ENCODE measurements at places on chromosomes 1 and 21.

GRCh38 chr1:198056255-198056654 lies 100.5 kb upstream of the NEK7 start:
- no peak for DNase-seq

DNA sequence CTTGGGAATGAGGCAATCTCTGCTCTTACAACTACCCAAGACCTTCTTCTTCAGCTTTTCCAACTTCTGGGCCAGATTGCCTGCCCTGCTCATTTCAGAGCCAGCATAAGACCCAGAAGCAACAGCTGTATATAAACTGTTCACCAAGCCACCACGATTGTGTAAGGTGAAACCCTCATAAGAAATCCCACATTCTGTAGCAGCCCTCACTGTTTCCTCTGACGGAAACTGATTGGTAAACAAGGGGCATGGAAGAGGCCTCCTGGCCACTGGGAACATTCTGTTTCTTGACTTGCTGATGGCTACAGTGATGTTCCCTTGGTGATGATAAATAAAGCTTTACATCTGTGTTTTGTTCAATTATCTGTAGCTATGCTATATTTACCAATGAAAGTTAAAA lies 39.7 kb upstream of the EXO1 start:
- DNase-seq = no peak

GRCh38 chr1:226971765-226972164 lies 31.7 kb downstream of the COQ8A start:
- DNase-seq = no peak

DNA sequence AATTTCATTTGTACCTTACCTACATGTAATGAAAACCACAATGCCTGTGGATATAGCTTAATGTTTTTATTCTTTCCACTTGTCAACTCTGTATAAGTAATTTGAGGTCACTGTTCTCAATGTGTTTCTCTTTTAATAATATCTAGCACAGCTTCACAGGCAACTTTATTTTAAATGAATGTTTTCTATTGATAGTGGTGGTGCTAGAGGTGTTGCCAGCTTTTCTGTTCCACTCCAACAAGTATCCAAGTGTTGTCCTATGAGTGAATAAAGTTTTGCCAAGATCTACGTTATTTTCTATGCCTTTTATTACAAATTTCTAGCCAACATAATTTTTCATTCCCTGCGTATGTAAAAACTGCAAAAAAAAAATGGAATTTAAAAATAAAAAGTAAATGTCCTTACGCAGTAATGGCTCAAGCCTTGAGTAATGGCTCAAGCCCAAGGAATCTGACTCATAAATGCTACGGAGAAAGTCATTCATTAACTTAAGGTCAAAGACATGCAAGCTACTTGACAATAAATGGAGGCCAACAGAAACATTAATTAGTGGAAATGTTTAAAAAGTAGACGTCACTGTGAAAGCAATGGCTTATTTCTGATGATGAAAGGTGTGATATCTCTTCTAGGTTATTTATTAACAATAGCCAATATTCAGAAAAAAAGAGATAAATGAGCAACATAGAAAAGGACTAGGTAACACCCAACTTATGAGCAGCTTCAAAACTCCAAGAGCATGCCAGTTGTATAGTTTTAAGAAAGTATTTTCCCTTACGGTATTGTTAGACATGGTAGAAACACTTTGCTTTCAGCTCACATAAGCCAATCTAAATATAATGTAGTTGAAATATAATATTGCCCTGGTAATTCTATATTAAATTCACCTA lies 71.4 kb downstream of the SLC44A5 start:
- DNase-seq = no peak

DNA sequence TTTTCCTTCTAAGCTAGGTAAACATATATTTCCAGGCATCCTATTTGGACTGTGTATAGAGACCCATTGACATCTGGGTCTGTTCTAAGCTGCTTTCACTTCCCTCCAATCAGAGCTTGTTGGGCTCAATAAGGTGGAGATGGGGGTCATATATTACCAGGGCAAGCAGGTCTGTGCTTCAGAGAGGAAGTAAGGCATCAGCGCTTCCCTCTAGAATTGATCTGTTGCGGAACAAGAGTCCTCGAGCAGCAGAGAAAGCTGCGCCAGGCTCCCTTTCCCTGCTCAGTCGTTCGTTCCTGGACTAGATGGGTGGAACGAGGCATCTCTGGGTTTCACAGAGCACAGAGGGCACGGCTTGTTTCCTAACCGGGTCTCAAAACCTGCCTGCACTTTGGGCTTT lies 63.5 kb downstream of the DISC1 start:
- DNase-seq = no peak

GRCh38 chr1:53766194-53766742 lies 27.3 kb upstream of the GLIS1 start:
- DNase-seq = no peak

- DNase-seq = peak; percentile 81
Measured at GRCh38 chr1:94819945-94820746, at the start of gene SLC44A3. SLC44A3 (plus strand) TSS chr1:94820357; CDS start chr1:94820452, 95 bp downstream.

- DNase-seq = no peak
Measured at GRCh38 chr1:44682883-44683265, 8.4 kb downstream of the ARMH1 start.

DNA sequence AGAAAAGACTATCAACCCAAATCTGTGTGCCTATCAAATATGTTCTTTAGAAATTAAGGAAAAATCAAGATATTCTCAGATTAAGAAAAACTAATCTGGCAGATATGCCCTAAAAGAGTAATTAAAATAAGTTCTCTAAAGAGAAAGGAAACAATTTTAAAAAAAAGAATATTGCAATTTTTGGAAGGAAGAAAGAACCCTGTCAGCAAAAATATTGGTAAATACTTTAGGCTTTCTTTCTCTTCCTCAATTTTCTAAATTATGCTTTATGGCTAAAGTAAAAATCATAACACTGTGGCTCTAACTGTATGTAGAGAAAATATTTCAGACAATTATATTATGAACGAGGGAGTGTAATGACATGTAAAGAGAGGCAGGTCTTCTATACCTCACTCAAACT lies 691.3 kb upstream of the PTBP2 start:
- DNase-seq = no peak

DNA sequence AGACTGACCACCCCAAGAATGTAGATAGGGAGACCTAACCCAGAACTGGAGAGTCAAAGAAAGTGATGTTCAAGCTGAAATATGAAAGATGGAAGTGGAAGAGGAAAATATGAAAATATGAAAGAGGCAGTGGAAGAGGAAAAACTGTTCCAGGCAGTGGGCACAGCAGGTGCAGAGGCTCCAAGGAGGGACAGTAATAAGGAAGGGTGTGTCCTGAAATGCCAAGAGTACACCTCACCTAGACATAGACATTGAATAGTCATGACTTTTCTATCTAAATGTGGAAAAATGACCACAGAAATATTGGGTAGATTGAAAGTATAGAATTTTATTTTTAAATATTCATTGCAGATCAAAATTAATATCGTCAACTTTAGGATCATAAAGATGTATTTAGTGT lies 161.7 kb upstream of the USP24 start:
- no peak for DNase-seq

DNA sequence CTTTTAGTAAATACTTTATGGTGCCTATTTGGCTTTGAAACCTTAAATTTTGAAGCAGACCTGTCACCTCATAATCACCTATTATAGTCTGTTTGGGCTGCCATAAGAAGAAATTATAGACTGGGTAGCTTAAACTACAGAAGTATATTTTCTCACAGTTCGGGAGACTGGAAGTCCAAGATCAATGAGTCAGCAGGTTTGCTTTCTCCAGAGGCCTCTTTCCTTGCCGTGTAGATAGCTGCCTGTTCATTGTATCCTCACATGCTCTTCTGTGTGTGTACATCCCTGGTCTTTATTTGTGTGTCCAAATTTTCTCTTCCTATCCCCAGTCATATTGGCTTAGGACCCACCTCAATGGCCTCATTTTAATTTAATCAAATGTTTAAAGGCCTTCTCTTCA lies 518.2 kb downstream of the ADGRL2 start:
- DNase-seq = no peak

- no peak for DNase-seq
Measured at GRCh38 chr1:6646499-6647148, 22.0 kb downstream of the THAP3 start.

- no peak for DNase-seq
Measured at GRCh38 chr1:226706684-226707083, 32.4 kb downstream of the ITPKB start.

GRCh38 chr1:56484695-56485094 lies 94.7 kb downstream of the PLPP3 start:
- DNase-seq = no peak

GRCh38 chr21:38990424-38990794 lies 184.7 kb downstream of the ETS2 start:
- no peak for DNase-seq

DNA sequence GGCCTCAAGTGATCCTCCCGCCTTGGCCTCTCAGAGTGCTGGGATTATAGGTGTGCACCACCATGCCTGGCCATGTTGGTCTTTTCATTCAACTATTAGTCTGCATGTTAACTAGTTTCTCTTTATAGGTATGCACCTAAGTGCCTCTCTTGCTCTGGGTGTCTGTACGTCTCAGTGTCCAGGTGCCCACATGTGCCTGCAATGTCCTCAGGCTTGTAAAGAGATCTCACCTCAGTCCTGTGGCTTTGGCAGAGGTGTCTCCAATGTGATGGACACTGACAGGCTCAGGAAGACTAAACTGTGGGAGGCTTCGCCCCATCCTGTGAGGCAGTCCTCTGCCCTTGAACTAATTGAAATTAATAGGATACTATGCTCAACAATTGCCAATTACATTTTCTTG lies 526.3 kb downstream of the PTPRU start:
- DNase-seq = no peak

GRCh38 chr1:6603238-6603914 lies 707 bp upstream of the KLHL21 start:
- DNase-seq = peak; percentile 89

DNA sequence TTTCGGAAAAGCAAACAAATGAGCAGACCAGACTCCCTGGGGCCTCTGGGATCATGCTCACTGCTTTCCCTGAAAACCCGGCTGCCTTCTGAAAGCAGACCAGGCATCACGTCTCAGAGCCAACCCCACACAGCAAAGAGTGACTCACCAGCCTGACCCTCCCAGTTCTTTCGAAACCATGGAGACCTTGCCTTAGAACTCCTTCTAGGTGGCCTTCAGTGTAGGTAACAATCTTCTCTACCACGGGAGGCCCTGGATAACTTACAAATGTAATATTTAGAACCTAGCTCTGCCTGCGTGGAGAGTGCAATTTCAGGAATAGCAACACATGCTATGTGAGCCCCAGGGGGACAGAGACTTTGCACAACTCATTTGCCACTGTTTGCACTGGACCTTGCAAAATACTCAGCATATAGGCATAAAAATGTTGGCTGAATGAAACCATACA lies 105.2 kb downstream of the SUSD4 start:
- DNase-seq = no peak

- no peak for DNase-seq
Measured at GRCh38 chr1:81409780-81410274, 390.9 kb upstream of the ADGRL2 start.

- DNase-seq = no peak
Measured at GRCh38 chr21:45478115-45478801, 64.0 kb downstream of the SLC19A1 start.

GRCh38 chr1:102967786-102968185 lies 140.5 kb downstream of the COL11A1 start:
- no peak for DNase-seq

GRCh38 chr1:171790318-171790717 lies 8.9 kb downstream of the METTL13 start:
- no peak for DNase-seq

DNA sequence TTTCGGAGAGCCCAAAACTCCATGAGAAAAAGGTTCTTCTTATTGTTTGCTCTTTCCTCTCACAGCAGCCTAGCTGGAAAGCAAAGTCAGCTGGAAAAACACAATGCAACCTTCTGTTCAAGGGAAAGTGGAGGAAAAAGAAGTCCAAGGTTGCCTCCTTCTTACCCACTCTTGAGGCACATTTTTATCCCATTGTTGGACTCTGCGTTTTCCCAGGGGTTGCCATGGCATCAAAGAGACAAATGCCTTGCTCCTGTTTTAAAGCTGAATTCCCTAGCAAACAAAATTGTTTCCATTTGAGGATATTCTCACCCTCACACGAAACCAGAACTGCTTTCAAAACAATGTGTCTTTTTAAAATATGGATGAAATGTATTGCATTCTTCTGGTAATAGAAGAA lies 45.1 kb upstream of the PALMD start:
- no peak for DNase-seq

- DNase-seq = no peak
Measured at GRCh38 chr1:109231066-109231465, 17.3 kb downstream of the SARS1 start.

DNA sequence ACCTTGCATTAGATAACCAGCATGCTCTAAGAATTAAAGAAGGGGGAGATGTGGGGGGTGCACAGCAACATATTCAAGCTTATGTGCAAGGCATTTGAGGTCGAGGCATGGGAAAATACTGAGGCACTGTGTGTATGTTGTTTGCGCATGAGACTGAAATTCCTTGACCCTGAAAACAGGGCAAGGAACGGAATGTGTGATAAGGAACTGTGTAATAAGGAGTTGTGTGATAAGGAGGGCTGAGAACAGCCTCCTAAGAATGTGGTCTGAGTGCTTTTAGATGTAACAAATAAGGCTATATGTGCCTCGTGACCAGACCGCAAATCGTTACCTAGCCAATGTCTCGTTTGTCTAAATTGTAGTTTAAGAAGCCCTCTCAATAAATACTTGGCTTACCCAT lies 26.5 kb upstream of the ITLN1 start:
- DNase-seq = no peak

DNA sequence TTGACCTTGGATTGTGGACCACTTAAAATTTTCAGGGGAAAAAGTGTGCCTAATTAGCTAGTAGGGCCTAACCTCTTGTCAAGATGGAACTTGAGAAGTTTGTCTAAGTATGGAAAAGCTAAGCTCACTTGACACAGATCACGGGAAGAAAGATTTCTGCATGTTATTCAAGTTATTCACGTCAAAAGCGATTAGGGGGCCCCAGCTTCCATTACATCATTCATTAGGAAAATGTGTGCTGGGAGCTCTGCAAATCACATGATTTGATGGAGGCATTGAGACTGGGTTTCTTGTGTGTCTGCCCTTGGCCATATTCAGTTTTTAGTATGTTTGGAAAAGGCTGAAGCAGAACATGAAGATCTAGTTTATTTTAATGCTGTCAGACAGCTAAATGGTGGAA lies 15.5 kb upstream of the POGZ start:
- no peak for DNase-seq

DNA sequence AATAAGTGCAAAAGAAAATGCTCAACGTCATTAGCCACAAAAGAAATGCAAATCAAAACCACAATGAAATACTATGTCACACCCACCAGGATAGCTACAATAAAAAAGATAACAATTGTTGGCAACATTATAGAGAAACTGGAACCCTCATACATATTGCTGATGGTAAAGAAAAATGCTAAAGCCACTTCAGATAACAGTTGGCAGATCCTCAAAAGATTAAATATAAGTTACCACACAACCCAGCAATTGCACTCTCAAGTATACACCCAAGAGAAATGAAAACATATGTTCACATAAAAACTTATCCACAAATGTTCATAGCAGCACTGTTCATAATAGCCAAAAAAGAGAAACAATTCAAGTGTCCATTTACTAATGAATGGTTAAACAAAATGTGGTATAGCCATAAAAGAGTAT lies 20.7 kb downstream of the TRIM33 start:
- no peak for DNase-seq

Measured in kidney (tissue), 22 donors.